ENCODE measurements at places on chromosomes 2 and 18.

- no peak for DNase-seq
Observed at GRCh38 chr2:112939425-112939824, 28.5 kb downstream of the IL37 start.

DNA sequence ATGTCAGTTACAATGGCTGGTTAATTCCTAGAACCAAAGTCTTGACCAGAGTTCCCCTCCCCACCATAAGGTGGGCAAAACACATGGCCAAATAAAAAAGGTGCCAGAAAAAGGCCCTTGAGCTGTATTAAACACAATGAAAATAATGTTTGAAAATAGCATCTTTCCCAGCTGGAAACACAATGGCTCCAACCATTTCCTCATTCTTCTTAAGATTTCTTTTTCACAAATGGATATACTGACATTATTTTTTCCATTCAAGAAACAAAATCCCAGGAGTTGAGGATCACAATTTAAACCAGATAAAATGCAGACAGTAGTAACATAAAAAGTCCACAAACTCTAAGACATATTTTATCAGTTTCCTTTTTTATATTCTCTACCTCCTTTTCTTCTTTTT lies 143.8 kb downstream of the EXOC6B start:
- no peak for DNase-seq

- DNase-seq, result no peak
Observed at GRCh38 chr2:23616630-23617029, 231.7 kb downstream of the KLHL29 start.

DNA sequence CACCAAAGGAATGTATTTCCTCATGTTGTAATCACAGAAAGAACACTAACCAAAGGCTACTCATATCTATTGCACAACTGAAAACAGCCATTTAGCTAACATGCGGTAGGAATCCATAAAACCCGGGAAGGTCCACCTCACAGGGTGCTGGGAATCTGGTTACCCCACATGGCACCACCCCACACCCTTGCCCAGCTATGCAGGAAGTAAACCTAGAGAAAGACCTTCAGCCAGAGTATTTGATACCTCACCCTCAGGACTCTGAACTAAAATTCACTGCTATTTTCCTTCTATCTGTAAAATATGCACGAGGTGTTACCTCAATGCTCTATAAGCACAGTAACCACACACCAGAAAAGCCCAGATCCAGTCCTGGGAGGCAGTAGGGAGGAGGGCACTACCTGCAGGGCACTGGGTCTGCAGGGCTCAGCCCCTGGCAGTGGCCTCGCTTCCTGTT lies 45.8 kb downstream of the PTPN2 start:
- DNase-seq, result no peak

DNA sequence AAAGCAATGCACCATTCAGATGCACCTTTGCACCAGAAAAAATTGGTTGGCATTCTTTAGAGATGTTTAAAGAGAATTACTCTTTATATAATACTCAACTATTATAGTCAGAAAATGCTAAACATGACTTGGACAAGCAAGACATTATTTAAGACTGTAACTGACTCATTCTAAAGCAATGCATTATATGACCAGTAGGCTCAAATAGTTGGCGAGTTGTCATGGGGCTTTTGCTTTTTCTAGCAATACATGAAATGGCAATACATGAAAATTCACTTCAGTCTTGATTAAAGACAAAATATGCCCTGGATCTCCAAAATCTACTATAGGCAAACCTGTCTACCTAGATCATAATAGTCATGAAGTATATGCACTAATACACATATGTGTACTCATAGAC lies 216.9 kb upstream of the VWC2L start:
- no peak for DNase-seq

DNA sequence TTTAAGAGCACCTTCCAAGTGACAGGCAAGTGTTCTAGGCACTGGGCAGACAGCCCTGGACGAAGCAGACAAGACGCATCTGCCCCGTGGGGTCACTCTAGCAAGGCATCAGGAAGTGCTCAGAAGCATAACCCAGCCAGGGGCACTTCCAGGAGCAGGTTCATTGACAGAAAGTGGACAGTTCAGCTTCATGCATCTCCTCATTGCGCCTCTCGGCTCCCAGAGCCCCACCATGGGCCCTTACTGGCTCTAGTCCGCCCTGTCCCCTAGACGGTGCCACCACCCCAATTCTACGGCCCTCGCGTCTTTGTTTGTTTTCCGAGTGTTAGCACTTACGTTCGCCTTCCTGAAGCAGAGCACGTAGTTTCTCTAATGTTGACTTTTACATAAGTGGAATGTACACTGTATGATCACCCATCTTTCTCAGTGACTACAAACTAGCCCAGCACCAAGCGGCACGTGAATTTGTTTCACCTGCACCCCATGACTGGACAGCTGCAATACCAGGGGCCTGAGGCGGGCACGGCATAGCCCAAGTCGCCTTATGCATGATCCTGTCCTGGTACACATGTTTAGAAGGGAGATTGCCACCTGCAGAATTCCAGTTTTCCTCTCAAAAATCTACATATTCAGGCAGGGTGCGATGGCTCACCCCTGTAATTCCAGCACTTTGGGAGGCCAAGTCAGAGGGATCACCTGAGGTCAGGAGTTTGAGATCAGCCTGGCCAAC lies 33.2 kb downstream of the SNED1 start:
- DNase-seq, result no peak

Measured in DMS153 (cell line).